ENCODE measurements at places on chromosomes 5 and 9.

DNA sequence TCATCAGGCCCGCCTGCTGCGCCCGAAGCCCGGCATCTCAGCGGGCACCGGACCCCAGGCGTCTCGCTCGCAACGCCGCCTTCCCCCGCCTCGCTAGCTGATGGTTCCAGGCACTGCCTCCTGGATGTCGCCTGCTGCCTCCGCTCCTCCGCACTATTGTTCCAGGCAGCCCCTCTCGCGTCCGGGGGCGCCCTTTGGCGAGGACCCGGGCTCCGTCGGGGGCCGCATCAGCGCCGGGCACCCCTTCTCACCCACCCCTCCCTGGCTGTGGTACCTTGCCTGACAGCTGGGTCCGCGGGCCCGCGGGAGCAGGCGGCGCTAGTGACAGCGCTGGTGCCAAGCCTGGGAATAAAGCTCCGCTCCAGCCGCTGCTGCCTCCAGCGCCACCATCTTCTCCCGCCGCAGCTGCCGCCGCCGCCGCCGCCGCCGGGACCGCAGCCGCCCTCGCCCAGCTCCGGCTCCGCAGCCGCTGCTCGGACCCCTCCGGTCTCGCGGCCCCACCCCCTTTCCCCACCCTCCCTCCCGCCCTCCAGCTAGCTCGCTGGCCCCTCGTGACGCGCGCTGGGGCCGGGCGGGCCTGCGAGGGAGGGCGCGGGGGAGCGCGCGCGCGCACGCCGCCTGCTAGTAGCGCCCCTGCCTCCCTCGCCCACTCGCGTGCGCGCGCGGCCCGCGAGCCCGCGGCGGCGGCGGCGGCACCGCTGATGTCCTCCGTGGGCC is at the start of gene APBA1:
APBA1 (minus strand) TSS at position 493 of the 717 bp plus-strand sequence.
- DNase-seq: no peak

GRCh38 chr5:143418140-143418866 is 14.8 kb upstream of the NR3C1 start:
- no peak for DNase-seq

DNA sequence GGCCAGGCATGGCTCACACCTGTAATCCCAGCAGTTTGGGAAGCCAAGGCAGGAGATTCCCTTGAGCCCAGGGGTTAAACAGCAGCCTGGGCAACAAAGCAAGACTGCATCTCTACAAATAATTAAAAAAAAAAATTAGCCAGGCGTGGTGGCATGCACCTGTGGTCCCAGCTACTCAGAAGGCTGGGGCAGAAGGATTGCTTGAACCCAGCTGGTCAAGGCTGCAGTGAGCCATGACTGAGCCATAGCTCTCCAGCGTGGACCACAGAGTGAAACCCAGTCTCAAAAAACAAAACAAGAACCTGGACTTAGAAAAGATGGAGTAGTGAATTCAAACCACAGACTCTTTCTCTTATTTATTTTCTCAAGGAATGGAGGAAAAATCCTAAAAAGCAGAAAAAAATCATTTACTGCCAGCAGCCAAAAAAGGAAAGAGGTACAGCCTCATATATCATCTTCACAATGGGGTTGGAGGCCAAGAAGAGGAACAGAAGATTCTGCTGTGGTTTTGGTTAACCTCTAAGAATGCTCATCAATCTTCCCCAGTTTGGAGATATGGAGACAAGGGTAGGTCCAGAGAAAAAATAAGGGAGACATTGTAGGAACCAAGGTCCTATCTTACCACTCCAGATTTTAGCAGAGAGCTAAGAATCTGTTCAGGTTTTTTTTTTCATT is 40.0 kb upstream of the MYO10 start:
- no peak for DNase-seq

GRCh38 chr5:142852416-142853198 is 82.4 kb downstream of the ARHGAP26 start:
- DNase-seq: no peak

- DNase-seq: no peak
Measured at GRCh38 chr5:166581826-166582225, 1709.6 kb upstream of the WWC1 start.

GRCh38 chr9:126688617-126689016 is 74.9 kb downstream of the LMX1B start:
- no peak for DNase-seq

DNA sequence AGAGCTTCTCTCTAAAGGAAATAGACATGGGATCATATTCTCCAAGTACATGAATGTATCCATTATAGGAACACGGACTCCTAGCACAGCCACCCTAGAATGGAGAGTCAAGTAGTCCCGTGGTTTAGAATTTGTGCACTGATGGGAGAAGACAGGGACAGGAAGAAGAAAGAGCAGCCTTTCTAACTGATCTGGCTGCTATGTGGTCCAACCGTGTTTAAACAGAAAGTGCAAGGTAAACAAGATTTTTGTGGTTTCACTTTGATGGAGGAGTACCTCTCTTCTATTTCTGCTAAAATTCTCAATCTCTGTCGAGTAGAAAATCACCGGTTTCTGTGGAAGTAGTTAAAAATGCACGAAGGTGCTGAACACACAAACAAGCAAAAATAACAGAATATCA is 171.3 kb downstream of the ST8SIA4 start:
- DNase-seq: no peak

DNA sequence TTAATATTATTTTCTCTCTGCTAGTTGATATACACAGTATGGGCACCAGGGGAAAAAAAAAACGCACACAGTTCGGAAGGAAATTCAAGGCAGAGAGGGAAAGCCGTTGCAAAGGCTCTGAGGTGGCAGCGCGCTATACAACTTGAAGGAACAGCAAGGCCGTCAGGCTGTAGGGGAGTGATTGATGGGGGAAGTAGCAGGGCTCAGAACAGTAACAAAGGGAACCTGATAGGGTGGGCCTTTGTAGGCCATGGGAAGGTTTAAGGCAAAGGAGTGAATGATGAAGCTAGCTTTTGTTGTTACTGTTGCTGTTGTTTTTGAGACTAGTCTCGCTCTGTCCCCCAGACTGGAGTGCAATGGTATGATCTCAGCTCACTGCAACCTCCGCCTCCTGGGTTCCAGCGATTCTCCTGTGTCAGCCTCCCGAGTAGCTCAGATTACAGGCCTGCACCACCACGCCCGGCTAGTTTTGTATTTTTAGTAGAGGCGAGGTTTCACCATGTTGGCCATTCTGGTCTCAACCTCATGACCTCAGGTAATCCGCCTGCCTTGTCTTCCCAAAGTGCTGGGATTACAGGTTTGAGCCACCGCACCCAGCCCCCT is 27.0 kb downstream of the AQP7 start:
- peak; percentile 25 for DNase-seq

DNA sequence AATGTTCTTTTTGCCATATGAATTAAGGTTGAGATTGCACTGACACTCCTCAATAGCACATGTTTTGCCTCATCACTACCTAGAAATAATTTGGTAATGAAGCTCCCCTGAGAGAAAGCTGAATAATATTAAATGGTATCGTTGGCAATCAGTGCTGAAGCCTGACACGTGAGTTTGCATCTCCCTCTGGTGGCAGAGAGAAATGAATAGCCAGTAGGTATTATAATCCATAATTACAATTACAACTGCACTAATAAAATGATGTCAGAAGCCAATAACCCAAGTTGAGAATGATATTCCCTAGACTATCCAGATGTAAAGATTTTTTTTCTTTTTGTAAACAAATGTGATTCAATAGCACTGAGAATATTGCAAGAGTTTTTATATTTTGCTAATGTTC is 700.3 kb downstream of the PTPRD start:
- DNase-seq: no peak

DNA sequence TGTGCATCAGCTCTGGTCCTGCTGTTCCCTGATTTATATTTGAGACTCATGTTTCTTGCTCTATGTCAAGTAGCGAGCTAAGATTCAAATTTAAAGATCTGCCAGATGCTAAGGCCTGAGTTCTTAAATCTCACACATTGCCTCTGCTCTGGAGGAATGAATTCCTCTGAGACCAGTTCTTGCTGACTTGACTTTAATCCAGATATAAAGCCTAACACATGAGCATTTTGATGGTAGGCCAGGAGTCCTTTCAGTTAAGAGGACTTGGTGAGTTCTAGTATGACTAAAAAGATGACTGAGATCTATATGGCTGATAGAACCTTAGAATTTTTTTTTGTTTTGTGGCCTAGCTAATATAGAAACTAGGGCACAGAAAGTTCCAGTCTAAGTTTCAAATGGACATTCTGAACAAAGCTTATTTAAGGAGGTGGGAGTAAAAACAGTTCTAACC is 1.3 kb upstream of the INIP start:
- DNase-seq: no peak

DNA sequence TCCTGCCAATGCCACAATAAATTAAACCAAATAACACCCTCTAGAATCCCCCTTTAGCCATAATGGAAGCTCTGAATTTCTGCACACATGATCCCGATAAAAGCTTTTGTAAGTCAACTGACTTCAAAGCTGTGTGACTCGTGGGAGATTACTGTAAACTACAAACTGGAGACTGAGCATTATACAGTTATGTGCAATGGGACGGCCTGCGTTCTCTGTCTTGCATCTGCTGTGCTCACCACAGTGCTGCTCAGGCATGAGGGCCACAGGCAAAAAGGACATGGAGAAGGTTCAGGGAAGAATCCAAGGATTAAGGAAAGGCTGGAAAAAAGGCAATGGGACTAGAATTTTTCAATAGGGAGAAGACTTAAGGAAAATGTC is 184.2 kb downstream of the FANCC start:
- DNase-seq: no peak
